ENCODE measurements at places on chromosomes 2 and 18.

GRCh38 chr18:75203416-75204268 is 5.3 kb downstream of the PTGR3 start:
- DNase-seq = no peak

GRCh38 chr18:51091270-51091669 is 61.3 kb downstream of the SMAD4 start:
- DNase-seq = no peak

- no peak for DNase-seq
These were observed 358.2 kb upstream of the MYT1L start for GRCh38 chr2:2689306-2689705.

GRCh38 chr2:222837643-222838056 is 23.2 kb upstream of the ACSL3 start:
- DNase-seq = no peak

- no peak for DNase-seq
These were observed 3.0 kb downstream of the PIEZO2 start for GRCh38 chr18:11146238-11146946.

DNA sequence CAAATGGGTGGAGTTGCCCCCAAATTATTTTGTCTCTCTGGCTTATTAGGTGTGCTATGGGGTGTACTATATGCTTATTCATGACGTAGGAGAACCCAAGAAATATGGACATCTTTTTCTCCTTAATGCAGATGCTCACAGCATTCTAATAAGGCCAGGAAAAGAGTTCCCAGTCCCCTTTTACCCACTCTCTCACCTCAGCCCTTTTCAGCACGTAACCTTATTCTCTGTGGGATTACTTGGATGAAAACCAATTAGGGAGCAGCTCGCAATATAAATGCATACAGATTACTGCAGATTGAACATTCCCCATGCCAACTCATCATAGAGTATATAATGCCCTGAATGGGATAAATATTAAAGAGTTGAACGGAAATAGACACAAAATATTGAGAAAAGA is 891.2 kb upstream of the POU3F3 start:
- DNase-seq = no peak

GRCh38 chr2:7492719-7493118 is 575.5 kb downstream of the RNF144A start:
- no peak for DNase-seq

- DNase-seq = no peak
These were observed 470.8 kb downstream of the ZEB2 start for GRCh38 chr2:144049137-144049536.

DNA sequence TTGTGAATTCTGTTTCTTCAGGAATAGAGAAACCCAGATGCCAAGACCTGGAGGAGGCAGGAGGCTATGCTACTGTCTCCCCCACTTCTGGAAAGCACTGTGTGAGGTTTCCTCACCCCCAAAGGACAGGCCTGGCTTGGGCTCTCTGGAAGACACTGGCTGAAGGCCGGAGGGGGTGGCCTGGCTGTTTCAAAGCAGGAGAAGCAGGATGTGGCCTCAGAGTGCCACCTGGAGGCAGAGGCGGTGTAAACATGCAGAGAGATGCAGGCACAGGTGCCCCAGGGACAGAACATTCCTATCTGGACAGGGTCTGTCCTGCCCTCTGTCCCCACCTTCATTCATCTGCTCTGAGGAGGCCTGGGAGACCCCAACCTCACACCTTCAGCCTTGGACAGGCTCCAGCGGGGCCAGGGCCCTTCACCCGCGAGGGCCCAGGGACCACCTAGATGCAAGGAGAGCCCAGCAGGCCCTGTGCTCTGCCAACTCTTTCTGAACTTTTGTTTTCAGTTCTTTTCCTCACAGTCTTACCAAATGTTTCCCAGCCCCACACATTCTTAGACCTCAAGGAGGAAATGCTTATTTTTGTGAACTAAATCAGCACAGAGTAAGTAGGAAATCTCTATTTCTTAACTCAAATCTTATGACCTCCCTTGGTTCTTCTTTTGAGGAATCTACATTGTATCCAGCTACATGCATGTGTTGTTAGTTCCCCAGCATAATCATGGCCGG is 79.2 kb downstream of the LONRF2 start:
- peak; percentile 45 for DNase-seq

DNA sequence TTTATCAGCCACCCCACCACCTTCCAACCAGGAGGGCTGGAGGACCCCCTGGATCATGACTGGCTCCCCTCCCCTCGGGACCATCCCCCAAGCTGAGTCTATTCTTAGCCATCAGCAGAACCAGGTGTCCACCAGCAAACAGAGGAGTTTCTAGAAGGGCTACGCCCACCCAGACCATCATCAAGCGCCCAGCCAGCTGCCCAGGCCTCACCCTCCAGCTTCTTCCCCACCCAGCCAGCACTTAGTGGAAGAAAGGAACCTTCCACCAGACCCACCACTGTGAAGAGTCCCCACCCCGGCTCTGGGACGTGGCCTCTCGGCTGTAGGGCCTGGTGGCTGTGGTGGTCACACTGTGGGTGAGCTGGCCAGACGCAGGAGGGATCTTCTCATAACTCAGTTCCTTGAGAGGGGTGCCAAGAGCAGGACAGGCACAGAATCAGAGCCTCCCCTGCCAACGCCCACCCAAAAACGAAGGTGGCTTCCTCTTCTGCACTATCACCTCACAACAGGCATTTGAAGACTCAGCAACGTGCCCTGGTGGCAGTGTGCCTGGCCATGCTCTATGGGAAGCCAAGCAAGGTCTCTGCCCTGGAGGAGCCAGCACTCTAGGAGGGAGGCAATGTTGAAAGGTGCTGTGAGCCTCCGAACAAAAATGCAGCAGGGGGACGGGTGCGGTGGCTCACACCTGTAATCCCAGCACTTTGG is 19.0 kb downstream of the BIN1 start:
- DNase-seq = no peak

DNA sequence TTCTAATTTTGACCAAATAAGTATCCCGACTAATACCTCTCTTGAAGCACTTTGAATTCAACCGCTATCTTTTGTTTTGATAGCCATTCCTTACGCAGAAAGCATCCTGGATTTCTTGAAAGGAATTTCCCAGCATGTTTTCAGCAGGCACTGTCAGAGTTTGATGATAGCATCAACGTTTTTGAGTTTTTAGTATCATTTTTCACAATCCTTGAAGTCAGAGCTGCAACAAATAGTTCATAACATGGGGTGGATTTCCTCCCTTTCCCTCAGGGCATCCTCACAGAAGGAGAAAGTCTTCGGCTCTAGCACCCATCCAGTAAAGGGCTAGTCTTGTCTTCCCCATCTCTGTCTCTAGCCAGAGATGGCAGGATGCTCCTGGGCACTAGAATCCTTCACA is 46.2 kb downstream of the ANKRD44 start:
- no peak for DNase-seq

- no peak for DNase-seq
These were observed 17.3 kb downstream of the BCL2 start for GRCh38 chr18:63302220-63302619.

- no peak for DNase-seq
These were observed 36.2 kb upstream of the YES1 start for GRCh38 chr18:848062-848861.

DNA sequence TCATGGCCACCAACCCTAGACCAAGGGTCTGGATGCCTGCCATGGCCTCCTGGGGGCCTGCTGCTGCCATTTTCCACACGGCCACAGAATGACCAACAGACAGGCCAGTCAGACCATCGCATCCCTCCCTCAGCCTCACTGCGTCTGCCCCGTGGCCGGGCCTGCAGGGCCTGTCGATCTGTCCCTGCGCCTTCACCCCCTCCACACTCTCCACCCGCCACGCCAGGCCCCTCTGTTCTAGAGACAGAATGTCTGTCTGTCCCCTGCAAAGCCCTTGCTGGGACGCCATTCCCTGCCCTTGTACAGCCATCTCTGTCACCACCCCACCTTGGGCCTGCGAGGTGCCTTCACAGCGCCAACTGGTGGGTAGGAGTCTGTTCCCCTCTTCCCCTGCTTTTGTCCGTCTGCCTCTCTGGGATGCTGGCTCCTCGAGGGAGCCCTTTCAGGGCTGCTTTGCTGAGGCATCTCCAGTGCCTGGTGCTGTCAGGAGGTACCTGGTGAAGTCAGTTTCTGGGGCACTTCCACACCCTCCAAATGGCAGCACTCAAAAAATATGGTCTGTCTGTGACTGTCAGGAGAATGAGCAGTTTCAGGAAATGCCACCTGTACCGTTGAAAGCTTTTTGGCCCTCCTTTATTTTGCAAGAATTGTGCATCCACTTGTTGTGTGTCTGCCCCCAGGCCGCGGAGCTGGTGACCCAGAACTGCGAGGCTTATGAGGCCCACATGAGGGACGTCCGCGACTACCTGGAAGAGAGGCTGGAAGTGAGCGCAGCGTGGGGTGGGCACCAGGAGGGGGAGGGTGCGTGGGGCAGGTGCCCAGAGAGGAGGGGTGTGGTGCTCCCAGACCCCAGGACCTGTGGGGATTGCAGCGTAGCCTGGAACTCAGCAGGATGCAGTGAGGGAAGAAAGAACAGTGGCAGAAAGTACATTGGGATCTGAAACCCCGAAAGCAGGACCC is 6.7 kb upstream of the ESPNL start:
- DNase-seq = no peak

DNA sequence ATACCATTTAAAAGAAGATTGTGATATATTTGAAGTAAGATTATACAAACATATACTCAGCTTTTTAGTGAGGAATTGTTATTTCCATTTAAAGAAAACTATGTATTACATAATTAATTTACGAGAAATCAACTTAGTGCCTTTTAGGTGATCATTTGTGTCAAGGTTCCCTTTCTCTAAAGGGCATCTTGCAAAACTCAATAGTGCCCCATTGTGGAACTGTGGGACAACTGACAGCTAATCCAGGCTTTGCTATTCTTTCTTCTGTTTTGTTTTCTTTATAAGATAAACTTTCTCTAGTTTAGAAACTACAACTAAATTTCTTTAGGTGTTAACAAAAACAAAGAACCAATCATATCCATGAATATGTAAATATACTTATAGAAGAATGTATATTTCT is 24.3 kb upstream of the VIT start:
- DNase-seq = no peak

DNA sequence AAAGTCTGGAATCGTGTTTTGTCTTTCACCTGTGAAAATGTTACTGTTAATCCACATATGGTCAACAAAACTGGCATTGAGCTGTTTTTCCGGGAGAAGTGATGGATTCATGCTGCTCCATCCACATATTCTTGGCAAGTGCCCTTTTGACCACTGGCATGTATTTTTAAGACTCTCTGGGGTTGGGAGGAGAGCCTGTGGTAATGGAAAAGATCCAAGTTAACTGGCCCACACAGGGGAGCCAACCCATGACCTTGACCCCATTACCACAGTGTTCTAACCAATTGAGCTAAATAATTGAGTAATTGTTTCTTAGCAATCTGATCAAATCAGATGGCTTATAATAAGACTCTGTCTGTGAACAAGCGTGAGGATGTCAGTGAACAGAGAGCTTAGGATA is 296.2 kb upstream of the NRP2 start:
- DNase-seq = no peak

DNA sequence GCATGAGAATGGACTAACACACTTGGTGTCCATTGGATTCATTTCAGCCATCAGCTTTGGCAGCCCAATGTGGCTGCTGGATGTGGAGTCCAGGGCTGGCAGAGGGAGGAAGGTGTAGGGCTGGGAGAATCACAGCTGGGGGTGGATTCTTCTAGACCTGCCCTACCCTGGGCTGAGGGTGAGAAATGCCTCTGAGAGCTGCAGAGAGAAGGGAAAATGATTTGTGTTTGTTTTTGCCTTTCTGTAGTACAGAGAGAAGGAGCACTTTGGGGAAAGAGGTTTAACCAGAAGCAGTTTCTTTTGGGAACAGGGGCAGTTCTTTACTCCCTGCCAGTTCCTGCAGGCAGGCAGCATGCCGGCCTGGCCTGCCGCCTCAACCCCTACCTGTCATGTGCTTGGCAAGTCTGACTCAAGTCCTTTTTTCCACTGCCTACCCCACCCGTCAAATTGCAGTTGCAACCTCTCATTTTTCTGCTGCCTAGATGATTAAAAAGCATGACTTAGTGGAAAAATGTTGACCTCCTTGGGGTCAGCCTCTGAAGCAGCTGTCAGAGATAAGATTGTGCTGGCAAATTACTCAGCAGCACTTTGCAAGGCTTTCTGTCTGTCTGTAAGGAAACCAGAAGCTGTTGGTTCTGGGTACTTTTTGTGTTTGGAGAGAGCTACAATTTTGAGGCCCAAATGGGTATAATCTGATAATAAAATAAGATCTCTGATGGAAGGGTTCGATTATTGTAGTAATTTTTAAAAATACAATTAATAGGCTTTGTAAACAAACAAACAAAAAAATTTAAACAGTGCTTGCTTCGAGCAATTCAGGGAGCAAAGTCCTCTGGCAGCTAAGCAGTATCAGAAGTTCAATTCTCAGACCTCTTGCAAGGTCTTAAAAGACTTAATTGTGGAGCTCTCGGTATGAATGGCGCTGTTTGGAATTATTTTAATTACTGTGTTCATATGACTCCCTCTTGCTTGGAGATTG is 21.7 kb downstream of the LBH start:
- peak; percentile 73 for DNase-seq

DNA sequence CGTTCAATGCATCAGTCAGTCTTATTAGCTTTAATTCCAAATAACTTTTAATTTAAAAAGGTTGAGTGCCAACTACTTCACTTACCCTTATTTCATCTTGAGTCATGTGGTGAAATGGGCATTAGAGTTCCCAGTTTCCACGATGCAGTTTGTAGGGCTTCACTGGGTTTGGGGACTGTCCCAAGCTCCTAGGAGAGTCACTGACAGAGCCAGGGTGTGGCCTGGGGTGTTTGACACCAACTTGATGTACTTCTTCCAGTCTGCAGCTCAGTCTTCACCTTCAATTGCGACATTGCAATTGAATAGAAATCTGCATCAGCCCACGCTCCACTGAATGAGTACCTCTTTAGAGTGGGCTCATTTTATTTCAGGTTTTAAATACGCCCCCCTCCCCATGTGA is 165.3 kb downstream of the ARL4C start:
- no peak for DNase-seq

DNA sequence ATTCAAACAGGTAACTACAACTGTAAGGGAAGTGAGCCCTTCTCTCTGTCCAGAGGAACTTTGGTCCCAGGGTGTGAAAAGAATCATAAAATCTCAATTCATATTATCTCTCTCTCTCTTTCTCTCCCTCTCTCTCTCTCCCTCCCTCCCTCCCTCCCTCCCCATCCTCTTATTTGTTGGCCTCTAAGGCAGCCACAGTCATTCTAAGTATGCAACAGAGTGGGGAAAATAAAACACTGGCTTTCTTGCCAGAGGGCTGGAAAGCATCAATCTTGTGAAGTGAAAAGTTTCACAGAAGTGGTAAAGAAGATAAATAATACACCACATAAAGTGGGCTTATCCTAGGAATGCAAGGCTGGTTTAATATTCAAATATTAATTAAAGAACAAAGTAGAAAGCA is 95.6 kb upstream of the KCNH7 start:
- DNase-seq = no peak

DNA sequence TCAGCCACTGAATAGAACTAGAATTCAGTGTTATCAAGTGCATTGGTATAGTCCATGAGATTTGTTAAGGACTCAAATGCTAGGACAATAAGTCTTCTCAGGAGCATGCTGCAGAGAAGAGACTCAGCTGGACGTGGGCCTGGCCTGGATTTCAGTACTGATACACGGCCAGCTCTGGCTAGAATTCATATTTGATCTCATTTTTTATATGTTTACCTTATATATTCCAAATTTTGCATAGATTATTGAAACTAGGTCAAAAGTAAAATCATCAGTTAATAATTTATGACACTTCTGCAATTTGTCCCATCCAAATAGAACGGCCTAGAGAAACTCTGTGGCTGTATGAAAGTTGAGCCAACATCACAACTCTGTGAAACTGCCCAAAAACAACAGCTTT is 262.0 kb downstream of the DLGAP1 start:
- DNase-seq = no peak
